ENCODE measurements at places on chromosomes 12 and 14. TPM values are rescaled to one million over a fixed set of nuclear protein-coding genes. Genes with fewer than 3 reads are reported as not detected.

DNA sequence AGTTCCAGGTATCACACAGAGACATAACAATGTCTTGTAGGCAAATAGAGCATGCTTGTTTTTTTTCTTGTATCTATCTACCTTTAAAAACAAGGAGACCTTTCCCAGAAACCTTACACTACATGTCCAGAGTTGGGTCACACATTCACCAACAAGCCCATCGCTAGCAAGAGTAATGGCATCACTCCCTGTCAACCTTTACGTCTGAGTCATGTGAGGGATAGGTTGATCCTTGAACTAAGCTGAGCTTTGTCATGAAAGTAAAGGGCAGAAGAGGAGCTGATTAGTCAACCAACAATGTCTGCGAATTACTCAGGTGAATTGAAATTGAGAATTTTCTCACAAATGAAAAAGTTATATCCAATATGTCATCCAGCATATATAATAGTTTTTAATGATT is 219.4 kb downstream of the CNTN1 start:
- H3K27me3 ChIP-seq, result no peaks in the 10 kb centered on the region
- no peak for DNase-seq
- H3K27ac ChIP-seq, result no peak overlapping the region
- no peaks in the 10 kb centered on the region for H3K36me3 ChIP-seq

DNA sequence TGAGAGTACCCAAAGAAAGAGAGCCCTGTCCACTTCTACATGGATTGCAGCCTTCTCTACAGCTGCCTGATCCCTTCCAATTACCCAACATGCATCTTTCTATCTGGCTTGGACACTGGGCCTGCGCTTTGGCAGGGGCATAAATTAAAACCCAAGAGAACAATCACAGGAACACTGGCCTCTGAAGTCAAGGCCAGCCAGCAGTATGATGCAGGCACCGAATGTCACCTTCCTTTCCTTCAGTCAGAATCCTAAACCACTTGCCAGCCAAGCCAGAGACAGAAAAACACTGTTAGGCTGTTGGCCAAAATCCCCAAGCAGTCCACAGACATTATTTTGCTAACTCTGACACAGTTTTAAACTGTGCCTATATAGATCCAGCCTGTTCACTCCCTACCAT is 113.7 kb downstream of the DUSP6 start:
- H3K36me3 ChIP-seq, result no peaks in the 10 kb centered on the region
- no peak for DNase-seq
- H3K4me3 ChIP-seq, result no peak overlapping the region
- H3K27ac ChIP-seq, result no peak overlapping the region
- H3K4me1 ChIP-seq, result no peaks in the 10 kb centered on the region

GRCh38 chr12:122081083-122081696 is 2.6 kb downstream of the MLXIP start:
- H3K4me1 ChIP-seq, result peaks cover 48% of the 10 kb centered on the region
- peak overlapping the region; percentile 81 for H3K27ac ChIP-seq
- peaks cover 5% of the 10 kb centered on the region for H3K36me3 ChIP-seq
- H3K27me3 ChIP-seq, result no peaks in the 10 kb centered on the region

DNA sequence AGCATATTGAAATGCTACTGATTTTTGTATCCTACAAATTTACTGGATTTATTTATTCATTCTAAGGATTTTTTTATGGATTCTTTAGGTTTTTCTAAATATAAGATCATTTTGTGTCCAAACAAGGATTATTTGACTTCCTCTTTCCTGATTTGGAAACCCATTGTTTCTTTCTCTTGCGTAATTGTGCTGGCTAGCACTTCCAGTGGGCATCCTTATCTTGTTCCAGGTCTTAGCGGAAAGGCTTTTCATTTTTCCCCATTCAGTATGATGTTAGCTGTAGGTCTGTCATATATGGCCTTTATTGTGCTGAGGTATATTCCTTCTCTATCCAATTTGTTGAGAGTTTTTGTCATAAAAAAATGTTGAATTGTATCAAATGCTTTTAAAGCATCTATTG is 57.2 kb upstream of the RHOJ start:
- no peaks in the 10 kb centered on the region for H3K36me3 ChIP-seq
- DNase-seq, result no peak
- no peak overlapping the region for H3K4me3 ChIP-seq
- H3K27me3 ChIP-seq, result no peaks in the 10 kb centered on the region
- H3K27ac ChIP-seq, result no peak overlapping the region

- H3K4me3 ChIP-seq, result no peak overlapping the region
- H3K27me3 ChIP-seq, result no peaks in the 10 kb centered on the region
- H3K4me1 ChIP-seq, result no peaks in the 10 kb centered on the region
- no peaks in the 10 kb centered on the region for H3K36me3 ChIP-seq
- DNase-seq, result no peak
These were observed 352.7 kb downstream of the AEBP2 start for GRCh38 chr12:19792028-19792427.

GRCh38 chr12:23569356-23569755 is 380.1 kb downstream of the SOX5 start:
- H3K4me3 ChIP-seq, result no peak overlapping the region
- no peaks in the 10 kb centered on the region for H3K4me1 ChIP-seq
- no peak overlapping the region for H3K27ac ChIP-seq

GRCh38 chr12:12265571-12266388 is 1.1 kb downstream of the LRP6 start:
- H3K27me3 ChIP-seq, result no peaks in the 10 kb centered on the region
- H3K27ac ChIP-seq, result peak overlapping the region; percentile 99
- no peaks in the 10 kb centered on the region for H3K36me3 ChIP-seq
- H3K4me3 ChIP-seq, result peak overlapping the region; percentile 77
- DNase-seq, result peak; percentile 23

DNA sequence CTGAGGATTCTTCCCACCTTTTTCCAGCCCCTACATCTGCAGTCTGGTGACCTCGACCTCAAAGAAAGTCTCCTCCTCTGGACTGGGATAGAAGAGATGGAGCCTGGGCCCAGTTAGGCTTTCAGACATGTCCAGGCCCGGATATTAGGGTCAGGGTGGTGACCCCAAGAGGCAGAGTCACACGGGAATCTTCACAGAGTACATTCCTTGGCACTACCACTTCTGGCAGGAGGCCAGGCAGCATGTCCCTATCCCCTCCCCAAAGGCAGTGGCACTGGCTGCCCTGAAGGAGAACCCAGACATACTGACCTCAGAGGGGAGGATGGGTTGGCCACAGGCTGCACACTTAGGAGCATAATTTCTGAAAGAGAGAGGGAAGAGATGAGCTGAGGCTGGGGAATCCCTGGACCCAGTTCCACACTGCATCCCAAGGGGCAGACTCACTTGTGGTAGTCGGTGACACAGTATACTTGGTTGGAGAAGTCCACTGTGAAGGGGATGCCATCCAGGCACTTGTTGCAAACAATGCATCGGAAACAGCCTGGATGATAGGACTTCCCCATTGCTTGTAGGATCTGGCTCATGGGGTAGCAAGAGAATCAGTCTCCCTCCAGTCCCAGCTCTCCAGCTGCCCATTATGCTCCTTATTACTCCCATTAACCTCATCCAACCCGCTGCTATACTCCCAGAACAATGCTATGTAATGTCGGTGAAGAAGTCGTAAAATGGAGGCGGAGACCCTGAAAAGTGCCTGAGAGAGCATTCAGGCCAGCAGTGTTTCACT is 7.6 kb downstream of the AJUBA start:
- DNase-seq, result no peak
- H3K36me3 ChIP-seq, result no peaks in the 10 kb centered on the region
- no peaks in the 10 kb centered on the region for H3K27me3 ChIP-seq
- H3K4me3 ChIP-seq, result no peak overlapping the region
- H3K4me1 ChIP-seq, result peaks cover 45% of the 10 kb centered on the region

- H3K27ac ChIP-seq, result no peak overlapping the region
- peaks cover 20% of the 10 kb centered on the region for H3K4me1 ChIP-seq
- no peak overlapping the region for H3K4me3 ChIP-seq
- DNase-seq, result no peak
- H3K27me3 ChIP-seq, result no peaks in the 10 kb centered on the region
- H3K36me3 ChIP-seq, result no peaks in the 10 kb centered on the region
These were observed 131.3 kb downstream of the IPO8 start for GRCh38 chr12:30564394-30564793.

GRCh38 chr14:103121846-103122584 is 1.2 kb upstream of the TNFAIP2 start:
- H3K4me1 ChIP-seq, result peaks cover 65% of the 10 kb centered on the region
- H3K36me3 ChIP-seq, result no peaks in the 10 kb centered on the region
- no peak overlapping the region for H3K4me3 ChIP-seq
- peak overlapping the region; percentile 76 for H3K27ac ChIP-seq

GRCh38 chr14:53368711-53369201 is 215.6 kb upstream of the DDHD1 start:
- DNase-seq, result no peak
- no peaks in the 10 kb centered on the region for H3K36me3 ChIP-seq
- H3K4me3 ChIP-seq, result no peak overlapping the region
- H3K4me1 ChIP-seq, result no peaks in the 10 kb centered on the region
- no peaks in the 10 kb centered on the region for H3K27me3 ChIP-seq
- H3K27ac ChIP-seq, result no peak overlapping the region

DNA sequence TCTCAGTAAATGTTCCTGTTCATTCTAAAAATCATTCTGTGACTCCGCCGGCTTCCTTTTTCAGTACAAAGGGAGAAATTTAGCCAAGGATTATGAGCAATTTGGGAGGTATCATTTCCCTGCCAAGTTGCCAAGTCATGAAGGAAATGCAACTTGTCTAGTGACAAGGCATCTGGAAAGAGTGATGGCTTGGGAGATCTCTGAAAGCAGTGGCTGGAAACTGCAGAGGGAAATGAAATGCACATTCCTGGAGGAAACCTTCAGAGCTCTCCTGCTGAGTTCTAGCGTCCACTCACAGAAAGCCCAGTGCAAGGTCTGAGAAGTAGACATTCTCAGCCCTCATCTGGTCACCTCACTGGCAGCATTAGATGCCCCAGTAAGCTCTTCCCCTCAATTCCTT is 91.7 kb downstream of the GALC start:
- no peaks in the 10 kb centered on the region for H3K36me3 ChIP-seq
- H3K27ac ChIP-seq, result no peak overlapping the region
- DNase-seq, result no peak
- no peaks in the 10 kb centered on the region for H3K4me1 ChIP-seq

GRCh38 chr14:92287987-92288386 is 35.0 kb upstream of the SLC24A4 start:
- H3K36me3 ChIP-seq, result no peaks in the 10 kb centered on the region
- no peak overlapping the region for H3K4me3 ChIP-seq
- no peak overlapping the region for H3K27ac ChIP-seq
- no peaks in the 10 kb centered on the region for H3K4me1 ChIP-seq
- DNase-seq, result no peak

GRCh38 chr14:105711841-105712460 is 185.6 kb downstream of the TMEM121 start:
- no peak for DNase-seq
- no peak overlapping the region for H3K27ac ChIP-seq
- no peaks in the 10 kb centered on the region for H3K36me3 ChIP-seq
- no peaks in the 10 kb centered on the region for H3K4me1 ChIP-seq

DNA sequence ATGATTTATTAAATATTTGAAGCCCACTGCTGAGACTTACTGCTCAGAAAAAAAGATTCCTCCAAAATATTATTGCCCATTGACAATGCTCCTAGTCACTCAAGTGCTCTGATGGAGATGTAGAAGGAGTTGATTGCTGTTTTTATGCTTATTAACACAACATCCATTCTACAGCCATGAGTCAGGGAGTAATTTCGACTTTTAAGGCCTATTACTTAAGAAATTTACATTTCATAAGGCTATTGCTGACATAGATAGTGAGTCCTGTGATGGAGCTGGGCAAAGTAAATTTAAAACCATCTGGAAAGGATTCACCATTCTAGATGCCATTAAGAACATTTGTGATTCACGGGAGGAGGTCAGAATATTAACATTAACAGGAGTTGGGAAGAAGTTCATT is 5.2 kb downstream of the KCNJ8 start:
- peaks cover 5% of the 10 kb centered on the region for H3K36me3 ChIP-seq
- no peak overlapping the region for H3K4me3 ChIP-seq
- peaks cover 35% of the 10 kb centered on the region for H3K4me1 ChIP-seq
- no peak for DNase-seq

DNA sequence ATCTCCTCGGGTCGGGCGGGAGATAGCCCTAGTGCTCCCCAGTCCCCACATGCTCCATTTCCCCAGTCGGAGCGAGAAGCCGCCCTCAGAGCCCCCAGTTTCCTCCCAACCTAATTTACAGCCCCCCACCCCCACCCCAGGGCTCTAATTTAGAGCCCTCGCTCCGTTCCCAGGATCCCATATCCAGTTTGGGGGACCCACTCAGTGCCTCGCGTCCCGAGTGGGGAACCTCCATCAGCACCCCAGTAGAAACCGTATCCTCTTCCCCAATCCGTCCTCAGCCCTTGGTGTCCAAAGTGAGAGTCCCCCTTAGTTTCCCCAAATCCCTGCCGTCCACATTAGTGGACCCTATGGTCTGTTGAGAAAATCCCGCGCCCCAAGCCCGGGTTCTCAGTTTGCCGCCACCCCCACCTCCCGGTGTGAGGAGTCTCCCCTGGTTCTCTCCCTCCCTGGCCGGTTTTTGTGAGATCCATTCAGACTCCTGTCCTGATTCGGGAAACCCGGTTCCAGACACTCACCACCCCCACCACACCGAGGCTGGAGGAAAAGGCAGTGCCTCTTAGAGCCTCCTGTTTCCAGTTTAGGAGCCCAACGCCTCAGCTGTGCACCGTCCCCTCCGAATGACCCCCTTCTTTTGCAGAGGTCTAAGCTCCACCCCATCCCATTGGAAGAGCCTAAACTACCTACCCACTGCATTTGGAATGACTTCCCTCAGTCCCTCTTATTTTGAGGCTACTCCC is 809 bp upstream of the MSI1 start:
- H3K4me1 ChIP-seq, result peaks cover 46% of the 10 kb centered on the region
- no peak overlapping the region for H3K4me3 ChIP-seq
- H3K27ac ChIP-seq, result no peak overlapping the region
- no peaks in the 10 kb centered on the region for H3K36me3 ChIP-seq
- no peaks in the 10 kb centered on the region for H3K27me3 ChIP-seq

DNA sequence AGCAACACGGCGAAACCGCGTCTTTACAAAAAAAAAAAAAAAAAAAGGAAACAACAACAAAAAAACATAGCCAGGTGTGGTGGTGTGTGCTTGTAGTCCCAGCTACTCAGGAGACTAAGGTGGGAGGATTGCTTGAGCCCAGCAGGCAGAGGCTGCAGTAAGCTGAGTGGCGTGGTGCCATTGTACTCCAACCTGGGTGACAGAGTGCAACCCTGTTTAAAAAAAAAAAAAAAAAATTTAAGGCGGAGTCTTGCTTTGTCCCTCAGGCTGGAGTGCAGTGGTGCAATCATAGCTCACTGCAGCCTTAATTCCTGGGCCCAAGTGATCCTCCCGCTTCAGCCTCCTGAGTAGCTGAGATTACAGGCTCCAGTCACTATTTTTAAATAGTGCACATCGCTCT is 18.2 kb upstream of the FIGNL2 start:
- H3K4me3 ChIP-seq, result no peak overlapping the region
- H3K4me1 ChIP-seq, result peaks cover 20% of the 10 kb centered on the region
- no peaks in the 10 kb centered on the region for H3K36me3 ChIP-seq
- no peak for DNase-seq
- peaks cover 17% of the 10 kb centered on the region for H3K27me3 ChIP-seq

The ACSS3 gene
- total RNA-seq, result 27.7 TPM

The SYNDIG1L gene
- not detected for total RNA-seq

The B4GALNT1 gene
- not detected for total RNA-seq

The RAN gene
- 79.1 TPM for total RNA-seq

The TMEM52B gene
- not detected for total RNA-seq

The RHOF gene
- total RNA-seq, result 9.9 TPM

The LALBA gene
- not detected for total RNA-seq

The RFX4 gene
- not detected for total RNA-seq

The CMTM5 gene
- not detected for total RNA-seq

The PPFIA2 gene
- 0.52 TPM for total RNA-seq

Measured in body of pancreas (tissue), 4 donors.